ENCODE measurements at places on chromosomes 11 and 22. TPM values are rescaled to one million over a fixed set of nuclear protein-coding genes. Genes with fewer than 3 reads are reported as not detected.

DNA sequence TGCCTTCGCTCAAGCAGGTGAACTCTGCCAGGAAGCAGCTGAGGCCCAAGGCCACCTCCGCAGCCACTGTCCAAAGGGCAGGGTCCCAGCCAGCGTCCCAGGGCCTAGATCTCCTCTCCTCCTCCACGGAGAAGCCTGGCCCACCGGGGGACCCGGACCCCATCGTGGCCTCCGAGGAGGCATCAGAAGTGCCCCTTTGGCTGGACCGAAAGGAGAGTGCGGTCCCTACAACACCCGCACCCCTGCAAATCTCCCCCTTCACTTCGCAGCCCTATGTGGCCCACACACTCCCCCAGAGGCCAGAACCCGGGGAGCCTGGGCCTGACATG is 123.4 kb downstream of the SEZ6L start:
- DNase-seq, result no peak

- DNase-seq, result no peak
These were observed 42.1 kb downstream of the MYO7A start for GRCh38 chr11:77170107-77170506.

LDHAL6A gene
- polyA plus RNA-seq, result not detected

- no peak for DNase-seq
These were observed 213.8 kb downstream of the DSCAML1 start for GRCh38 chr11:117583063-117583801.

All from spleen (tissue), 13 donors.